ENCODE measurements at places on chromosomes 12 and 14. TPM values are rescaled to one million over a fixed set of nuclear protein-coding genes. Genes with fewer than 3 reads are reported as not detected.

DNA sequence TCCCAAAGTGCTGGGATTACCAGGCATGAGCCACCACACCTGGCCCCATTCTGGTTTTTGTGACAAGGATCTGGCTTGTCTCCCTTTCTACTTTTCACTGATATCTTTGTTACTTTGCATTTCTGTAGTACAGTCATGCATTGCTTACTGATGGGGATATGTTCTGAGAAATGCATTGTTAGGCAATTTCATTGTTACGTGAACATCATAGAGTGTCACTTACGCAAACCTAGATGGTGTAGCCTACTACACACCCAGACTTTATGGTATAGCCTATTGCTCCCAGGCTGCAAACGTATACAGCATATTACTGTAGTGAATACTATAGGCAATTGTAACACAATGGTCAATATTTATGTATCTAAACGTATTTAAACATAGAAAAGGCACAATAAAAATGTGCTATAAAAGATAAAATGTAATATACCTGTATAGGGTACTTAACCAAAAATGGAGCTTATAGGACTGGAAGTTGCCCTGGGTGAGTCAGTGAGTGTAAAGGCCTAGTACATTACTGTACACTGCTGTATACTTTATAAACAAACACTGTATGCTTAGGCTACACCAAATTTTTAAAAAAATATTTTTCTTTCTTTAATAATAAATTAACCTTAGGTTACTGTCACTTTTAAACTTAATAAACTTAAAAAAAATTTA, 16.0 kb downstream of the MRPL42 start:
- DNase-seq = no peak

DNA sequence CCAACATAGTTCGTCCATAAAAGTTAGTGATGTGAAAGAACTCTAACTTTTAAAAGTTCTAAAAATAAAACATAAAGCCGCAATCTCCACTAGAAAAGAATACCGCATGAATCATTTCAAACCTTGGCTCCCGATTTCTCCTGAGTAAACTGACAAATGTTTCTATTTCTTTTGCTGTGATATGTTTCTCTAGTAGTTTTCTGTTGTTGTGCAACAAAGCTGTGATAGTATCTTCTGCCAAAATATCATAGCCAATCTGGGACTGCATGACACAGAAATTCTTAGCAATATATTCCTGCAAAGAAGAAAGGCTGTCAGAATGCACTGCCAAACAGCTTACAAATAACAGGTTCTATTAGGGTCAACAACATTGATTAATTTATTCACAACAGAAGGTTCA, 174.0 kb downstream of the ITPR2 start:
- DNase-seq = no peak

DNA sequence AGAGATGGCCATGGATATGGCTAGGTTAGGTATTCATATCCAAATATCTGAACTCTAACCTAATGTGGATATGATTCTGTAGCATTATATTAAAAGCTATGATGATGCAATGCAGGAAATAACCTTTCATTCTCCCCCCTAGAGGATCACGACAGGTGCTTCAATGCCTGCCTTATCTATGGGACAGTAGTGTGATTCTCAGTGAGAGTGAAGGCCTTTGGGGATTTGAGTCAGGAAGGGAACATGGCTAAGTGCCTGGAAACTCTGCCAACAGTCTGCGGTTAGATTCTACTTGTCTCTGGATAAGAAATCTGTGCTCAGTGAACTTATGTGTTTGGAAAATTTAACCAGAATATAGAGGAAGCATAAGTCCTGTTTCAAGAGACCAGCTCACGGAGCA, 81.8 kb downstream of the SLC38A1 start:
- no peak for DNase-seq

- DNase-seq = no peak
Observed at GRCh38 chr12:79747274-79747673, 56.5 kb upstream of the PAWR start.

LTB4R gene
- 35.1 TPM for total RNA-seq

ZNF891 gene
- 3.4 TPM for total RNA-seq

SALL2 gene
- total RNA-seq = 9.8 TPM

RTL1 gene
- total RNA-seq = not detected

GRCh38 chr14:93548102-93548843, 117.5 kb downstream of the UNC79 start:
- DNase-seq = no peak

- no peak for DNase-seq
Observed at GRCh38 chr12:124778411-124778810, 85.3 kb downstream of the SCARB1 start.

- DNase-seq = no peak
Observed at GRCh38 chr12:29405561-29405960, 24.6 kb upstream of the ERGIC2 start.

DNA sequence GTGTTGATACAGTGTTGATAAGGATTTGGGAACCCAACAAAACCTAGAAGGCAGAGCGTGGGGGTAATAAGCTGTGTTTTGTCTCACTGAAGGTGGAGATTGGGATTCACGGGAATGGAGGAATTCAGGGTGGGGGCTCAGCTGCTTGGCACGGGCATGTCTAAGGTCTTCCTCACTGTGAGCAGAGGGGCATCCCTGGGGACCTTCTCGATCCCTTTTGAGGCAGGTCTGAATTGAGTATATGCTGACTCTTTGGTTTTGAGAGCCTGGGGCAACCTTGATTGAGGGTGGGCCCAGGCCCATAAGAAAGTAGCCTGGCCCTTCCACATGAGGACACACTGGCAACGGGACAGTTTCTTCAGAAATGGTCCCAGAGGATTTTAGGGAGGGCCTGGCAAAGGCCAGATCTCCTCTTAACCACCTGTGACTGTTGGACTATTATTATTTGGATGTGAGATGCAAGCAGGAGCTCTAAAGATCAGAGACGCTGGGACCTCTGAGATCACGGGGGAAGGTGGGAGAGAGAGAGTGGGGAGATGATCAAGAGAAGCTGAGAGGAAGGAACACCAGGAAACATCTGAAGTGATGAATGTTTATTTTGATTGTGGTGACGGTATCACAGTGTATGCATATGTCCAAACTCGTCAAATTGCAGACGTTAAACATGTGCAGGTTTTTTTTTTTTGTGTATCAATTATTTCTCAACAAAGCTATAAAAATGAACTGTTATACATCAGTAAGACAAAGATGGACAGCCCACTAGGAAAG, 48.4 kb downstream of the SMIM41 start:
- no peak for DNase-seq

PROX2 gene
- not detected for total RNA-seq

DNA sequence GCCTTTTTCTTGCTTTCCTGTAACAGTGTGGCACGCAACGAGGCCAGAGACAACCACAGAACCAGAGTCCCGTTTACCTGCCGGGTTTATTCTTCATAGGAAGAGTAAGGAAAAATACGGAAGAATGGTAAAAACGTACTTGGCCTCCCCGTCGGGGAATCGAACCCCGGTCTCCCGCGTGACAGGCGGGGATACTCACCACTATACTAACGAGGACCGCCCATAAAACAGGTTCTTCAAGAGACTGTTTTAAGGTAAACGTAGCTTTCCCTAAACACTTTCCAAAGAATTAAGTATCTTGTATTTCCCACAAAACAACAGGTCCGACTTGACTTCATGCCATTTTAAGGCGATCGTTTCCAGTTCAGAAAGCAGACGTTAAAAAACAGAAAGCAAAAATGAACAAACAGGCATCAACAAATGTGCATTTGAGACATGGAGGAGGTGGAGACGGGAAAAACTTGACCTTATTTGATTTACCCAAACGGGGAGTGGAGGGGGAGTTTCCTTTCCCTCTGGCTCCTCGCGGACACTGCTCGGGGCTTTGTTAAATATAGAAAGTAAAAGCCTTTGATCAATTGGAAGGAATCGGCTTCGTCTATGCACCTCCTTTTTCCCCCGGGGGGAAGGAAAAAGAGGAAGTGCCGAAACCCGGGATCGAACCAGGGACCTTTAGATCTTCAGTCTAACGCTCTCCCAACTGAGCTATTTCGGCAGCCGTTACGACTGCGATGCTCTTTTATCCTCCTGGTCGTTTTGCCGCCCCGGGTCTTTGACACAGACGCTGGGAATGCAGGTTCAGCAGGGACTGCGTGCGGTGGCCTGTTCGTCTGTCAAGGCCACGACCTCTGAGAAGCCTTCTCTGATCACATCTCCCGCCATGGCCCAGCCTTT, 13.0 kb upstream of the UBC start:
- no peak for DNase-seq

DNA sequence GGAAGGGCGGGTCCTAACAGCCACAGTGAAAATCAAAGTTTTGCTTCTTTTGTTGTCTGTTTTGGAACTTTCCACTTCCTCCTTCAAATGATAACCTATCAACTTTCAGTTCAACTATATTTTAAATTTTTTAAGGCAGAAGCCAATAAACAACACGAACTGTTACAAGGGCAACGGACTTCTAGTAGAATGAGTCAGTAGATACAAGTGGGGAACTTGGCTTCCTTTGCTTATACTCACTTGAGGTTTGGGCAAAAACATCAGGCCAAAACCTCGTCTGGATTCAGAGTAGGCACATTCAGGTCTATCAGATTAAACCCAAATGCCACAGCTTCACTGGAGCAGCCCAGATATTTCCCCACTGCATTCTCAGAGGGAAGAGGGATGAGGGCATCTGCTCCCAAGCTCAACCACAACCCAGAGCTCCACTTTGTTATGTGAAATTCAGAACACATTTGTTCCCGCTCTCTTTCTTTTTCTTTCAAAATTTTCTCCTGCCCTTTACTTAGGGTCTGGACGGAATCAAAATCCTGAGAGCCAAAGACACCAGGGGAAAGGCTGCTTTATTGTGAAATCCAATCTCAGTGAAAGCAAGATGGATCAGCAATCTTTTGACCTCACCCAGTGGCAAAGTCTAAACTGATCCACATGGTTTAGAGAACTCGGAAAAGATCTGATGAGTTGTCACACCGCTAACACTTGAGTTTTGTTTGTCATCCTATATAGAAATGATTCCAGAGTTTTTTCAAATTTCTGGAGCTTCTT, 152.5 kb upstream of the BTG1 start:
- DNase-seq = no peak

DNA sequence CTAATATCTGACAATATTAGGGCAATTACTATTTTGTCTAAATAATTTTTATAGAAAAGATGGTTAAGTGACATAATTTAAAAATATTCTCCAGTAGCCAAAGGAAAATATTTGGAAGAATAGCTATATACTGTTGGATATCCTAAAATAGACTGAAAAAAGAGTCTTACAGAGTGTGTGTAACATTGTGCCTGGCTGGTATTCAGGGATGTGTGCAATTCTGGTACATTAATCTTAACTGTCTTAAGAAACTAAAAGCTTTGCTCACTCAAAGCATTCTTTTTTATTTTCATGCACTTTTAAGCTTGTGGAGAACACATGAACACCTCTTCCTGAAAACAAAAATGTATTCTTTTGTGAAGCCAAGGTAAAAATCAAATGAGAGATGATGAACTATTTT, 10.1 kb upstream of the NR2C1 start:
- DNase-seq = no peak

GRCh38 chr12:51209259-51209658, 8.6 kb downstream of the POU6F1 start:
- DNase-seq = no peak

GRCh38 chr12:32108787-32109186, 2.1 kb downstream of the BICD1 start:
- no peak for DNase-seq

DNA sequence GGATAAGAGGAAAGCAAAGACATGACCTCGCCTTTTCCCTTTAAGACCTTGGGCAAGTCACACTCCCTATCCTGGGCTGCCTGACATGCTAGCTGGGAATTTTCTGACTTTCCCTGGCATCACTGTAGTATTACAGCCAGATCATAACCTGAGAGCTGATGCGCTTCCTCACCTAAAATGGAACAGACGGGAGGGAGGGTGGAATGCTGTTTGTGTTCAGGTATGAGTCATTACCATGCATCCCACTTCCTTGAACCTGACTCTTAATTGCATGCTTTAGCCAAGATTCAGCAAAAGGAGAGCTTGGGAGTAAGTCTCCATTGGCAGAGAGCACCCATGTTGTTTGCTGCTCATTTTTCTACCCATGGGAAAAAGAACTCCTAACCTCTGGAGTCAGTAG, 156.5 kb downstream of the KCNK10 start:
- DNase-seq = peak; percentile 58

TRIAP1 gene
- 3.9 TPM for total RNA-seq

- DNase-seq = no peak
Observed at GRCh38 chr14:28766469-28766955, at the start of gene FOXG1. TSS of gene FOXG1 (plus strand) at chr14:28766787. CDS start at chr14:28767280, 493 bp downstream.

CCDC60 gene
- not detected for total RNA-seq

DNA sequence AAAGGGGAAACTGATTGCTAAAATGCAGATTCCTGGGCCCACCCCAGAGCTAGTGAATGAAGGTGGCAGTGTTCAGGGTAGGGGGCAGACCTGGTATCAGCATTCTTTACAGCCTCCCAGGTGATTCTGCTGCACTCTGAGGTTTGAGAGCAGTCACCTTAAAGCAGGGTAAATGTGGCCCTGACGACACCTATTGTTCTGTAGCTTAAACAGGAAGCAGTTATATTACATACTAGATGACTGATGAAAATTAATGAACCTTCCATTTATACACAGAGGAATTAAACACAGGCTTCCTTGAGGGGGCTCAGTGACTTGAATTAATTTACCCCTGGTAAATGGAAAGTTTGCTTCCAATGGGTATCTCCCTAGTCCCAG, 25.3 kb downstream of the NUAK1 start:
- no peak for DNase-seq

GRCh38 chr12:120534703-120535655, 823 bp downstream of the RNF10 start:
- no peak for DNase-seq

DNA sequence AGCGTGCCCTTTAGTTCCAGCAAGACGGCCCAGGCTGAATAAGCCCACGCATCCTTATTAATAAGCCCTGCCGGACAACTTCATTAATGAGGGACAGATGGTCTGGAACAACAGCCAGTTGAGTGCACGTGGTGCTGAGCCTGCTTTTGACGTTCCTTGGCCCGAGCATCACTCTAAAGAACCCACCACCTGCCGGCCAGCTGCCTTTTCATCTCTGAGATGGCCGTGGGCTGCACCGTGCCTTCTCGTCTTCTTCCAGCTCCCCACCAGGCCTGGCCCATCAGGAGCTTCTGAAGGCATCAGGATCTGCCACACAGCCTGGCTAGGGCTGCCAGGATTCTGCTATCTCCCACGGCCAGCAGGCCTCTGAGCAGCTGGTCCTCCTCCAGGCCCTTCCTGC, 80.0 kb downstream of the AACS start:
- no peak for DNase-seq

TAS2R20 gene
- 4.7 TPM for total RNA-seq

DNA sequence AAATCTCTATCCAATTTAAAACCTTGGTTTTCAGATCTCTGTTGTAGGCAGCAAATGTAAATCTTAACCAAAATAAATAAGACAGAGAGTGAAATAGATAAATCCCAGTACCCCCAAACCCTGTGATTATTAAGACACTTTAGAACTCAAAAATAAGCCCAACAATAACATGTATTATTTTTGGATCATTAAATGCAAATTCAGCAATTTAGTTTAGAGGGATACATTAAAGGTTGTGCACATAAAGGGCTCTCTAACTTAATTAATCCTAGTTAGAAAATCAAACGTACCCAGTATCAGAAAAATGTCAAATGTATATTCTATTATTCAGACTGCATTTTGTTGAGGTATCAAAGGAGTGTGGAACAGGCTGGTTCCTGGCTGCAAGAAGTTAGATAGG, 416.8 kb downstream of the SLC16A7 start:
- no peak for DNase-seq

KCNA5 gene
- total RNA-seq = not detected

LGR5 gene
- 2.7 TPM for total RNA-seq

ZC3H14 gene
- total RNA-seq = 58.4 TPM

All from vagina (tissue), 2 donors.